Sciatic nerve (tissue), 2 donors: ENCODE measurements at places on chromosomes 16 and 17. TPM values are rescaled to one million over a fixed set of nuclear protein-coding genes. Genes with fewer than 3 reads are reported as not detected.

DNA sequence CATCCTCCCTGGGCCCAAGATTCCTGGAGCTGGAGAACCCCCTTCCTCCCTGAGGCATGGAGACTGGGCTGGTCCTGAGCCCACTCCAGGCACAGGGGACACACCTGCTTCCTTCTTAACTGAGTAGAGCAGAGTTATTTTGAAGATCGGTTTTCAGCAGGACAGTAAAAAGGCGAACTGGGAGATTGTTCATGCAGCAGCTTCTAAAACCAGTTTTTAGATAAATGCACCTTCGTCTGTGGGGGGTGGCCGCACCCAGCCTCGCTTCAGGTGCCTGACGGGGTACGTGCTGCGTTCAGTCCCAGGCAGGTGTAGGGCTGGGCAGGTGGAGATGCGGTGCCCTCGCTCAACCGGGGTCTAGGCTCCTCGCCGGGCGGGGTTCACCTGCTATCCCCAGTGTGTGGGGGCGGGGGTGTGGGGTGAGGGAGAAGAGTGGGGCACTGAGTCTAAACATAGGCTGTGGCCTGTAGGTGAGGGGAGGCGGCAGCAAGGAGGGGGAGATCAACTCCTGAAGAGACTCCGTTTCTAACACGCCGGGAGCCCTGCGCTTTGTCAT is 69.5 kb downstream of the JPH3 start:
- no peak for DNase-seq

GRCh38 chr16:31327646-31328225 is 27.2 kb upstream of the ITGAX start:
- no peak for DNase-seq

DNA sequence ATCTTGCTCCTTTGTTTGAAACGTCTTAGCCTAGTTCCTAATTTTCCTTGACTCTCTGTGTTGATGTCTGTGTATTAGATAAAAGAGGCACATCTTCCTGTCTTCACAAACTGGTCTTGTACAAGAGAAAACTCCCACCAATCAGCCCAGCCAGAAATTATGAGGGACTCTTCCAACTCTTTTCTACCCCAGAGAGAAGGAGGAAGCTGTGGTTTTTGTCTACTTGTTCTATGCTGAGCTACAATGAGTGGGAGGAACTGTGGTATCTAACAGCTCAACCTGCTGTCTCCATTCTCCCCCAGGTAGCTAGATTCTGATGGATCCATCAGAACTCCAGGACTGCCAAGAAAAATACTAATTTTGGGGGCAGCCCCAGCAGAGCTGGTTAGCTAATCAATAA is 392.5 kb downstream of the HS3ST3B1 start:
- no peak for DNase-seq

Gene RFWD3
- total RNA-seq = 18.4 TPM
